Activated CD4-positive, CD25-positive, alpha-beta regulatory T cell (primary cell): ENCODE measurements at places on chromosomes 6 and 20.

DNA sequence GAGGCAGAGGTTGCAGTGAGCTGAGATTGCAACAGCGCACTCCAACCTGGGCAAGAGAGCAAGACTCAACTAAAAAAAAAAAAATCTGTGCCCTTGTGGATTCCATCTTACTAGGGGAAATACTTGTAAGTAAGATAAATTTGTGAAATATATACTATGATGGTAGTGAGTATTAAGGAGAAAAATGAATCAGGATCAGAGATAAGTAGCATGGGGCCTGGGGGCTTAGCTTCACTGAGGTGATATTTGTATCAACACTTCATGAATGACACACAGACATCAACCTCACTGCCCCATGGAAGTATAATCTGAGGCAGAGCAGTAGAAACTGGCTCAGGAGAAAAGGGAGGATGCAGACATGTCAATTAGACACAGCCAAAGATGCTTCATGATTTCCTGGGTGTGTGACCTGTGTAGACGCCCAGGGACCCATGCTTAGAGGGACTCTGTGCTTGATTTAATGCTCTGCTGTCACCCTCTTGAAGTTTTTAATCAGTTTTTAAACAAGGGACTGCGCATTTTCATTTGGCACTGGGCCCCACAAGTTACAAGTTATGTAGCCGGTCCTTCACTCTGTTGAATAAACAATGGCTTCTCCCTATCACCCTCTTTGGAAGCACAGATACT, 41.9 kb downstream of the PCNA start:
- no peak for DNase-seq

GRCh38 chr6:4612636-4613171, 163.5 kb upstream of the CDYL start:
- no peak for DNase-seq

GRCh38 chr20:10357061-10357708, 76.8 kb downstream of the MKKS start:
- DNase-seq, result no peak

GRCh38 chr6:117409420-117409819, 16.3 kb downstream of the ROS1 start:
- no peak for DNase-seq

DNA sequence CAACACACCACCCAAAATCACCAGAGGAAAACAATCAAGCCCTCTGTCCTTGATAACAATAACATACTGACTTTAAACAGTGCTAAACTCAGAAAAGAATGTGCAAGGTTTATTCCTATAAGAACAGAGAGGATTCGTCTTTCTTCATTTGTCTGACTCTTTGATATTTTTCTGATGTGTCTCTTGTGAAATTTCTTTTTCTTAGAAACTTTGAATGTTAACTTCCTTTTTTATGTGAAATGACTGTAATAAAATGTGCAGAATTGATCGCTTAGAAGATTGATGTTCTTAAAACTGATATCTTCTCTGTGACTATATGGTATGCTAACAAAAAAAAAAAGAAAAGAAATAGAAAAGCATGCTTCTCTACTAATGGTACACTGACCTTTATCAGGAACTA, 947.4 kb upstream of the CITED2 start:
- DNase-seq, result no peak

GRCh38 chr6:111070105-111071005, 16.9 kb upstream of the SLC16A10 start:
- no peak for DNase-seq

- DNase-seq, result no peak
Measured at GRCh38 chr6:69935079-69935478, 68.7 kb downstream of the COL19A1 start.

DNA sequence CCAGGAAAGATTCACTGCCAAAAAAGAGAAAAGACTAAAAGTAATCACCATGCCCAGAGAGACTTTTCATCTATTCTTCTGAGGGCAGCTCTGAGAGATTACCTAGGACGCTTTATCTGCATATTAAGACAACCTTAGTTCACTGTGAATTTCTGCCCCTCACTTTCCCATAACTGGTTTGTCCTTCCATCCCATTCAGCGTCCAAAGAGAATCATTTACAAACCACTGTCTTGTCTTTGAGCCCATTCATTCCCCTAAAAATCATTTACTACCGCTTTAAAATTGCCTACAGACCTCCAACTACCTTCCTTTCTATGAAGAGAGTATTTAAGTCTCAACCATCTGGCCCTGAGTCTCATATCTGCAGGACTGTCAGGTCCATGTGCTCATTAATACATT, 149.0 kb downstream of the PDSS2 start:
- DNase-seq, result no peak

DNA sequence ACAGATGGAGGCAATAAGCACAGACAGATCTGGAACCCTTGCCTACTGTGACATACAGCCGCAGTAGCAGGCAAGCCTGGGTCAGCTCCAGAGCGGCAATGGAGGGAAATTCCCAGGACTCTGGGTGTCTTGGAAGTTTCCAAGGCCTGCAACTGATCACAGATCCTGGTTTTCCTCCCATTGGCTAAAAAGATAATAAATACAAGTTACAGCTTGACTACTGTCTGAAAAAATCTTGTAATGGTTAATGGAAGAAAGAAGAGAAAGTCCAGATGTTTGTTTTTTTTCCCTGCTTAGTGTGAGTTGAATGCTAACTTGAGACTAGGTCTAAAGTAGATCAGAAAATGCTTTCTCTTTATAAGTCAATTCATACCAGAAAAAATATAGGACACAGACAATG, 307.6 kb downstream of the ALDH8A1 start:
- DNase-seq, result no peak

- no peak for DNase-seq
Measured at GRCh38 chr6:122400121-122400450, 634 bp downstream of the HSF2 start.
